ENCODE measurements at places on chromosomes 1 and 21.

GRCh38 chr1:29417971-29418370, 181.6 kb downstream of the PTPRU start:
- DNase-seq, result no peak

DNA sequence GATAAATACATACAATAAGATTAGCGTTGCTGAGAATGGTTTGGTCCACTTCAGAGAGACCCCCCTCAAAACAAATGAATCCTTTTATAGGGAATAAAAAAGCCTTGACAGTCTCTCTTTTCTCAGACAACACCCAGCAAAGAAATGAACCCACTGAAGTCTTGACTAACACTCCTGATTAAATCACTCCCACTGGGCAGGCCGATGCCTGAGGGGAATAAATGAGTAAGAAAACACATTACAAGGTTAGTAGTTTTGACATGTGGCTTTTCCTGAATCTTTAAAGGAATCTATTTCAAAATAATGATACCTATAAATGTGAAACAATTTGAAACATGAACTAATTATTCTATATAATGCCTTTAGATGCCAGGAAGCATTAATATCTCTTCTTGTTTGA, 146.9 kb upstream of the POGK start:
- DNase-seq, result no peak

DNA sequence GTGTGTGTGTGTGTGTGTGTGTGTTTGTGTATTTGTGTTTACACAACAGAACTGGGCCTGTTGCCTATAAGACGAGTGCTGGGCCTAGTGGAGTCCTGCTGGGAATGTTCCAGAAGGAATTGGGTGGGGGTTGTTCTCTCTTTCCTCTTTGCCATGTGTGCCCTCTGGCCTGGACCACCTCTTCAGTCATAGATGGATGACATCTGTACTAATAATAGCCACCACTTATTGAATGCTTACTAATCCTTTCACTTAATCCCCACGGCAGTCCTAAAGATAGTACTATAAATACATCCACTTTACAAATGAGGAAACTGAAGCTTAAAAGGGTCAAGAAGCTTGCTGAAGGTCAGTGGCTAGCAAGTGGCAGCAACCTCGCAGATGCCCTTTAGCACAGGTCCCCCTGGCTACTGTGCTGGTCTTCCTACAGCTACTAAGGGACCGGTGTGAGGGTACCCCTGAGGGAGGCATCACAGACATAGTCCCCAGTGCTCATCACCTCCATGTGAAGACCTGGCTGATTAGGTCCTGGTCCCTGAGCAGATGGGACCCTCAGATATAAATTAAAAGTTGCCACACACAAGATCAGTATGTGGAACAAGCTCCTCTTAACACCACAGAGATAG, 55.2 kb upstream of the KIF1B start:
- DNase-seq, result no peak

DNA sequence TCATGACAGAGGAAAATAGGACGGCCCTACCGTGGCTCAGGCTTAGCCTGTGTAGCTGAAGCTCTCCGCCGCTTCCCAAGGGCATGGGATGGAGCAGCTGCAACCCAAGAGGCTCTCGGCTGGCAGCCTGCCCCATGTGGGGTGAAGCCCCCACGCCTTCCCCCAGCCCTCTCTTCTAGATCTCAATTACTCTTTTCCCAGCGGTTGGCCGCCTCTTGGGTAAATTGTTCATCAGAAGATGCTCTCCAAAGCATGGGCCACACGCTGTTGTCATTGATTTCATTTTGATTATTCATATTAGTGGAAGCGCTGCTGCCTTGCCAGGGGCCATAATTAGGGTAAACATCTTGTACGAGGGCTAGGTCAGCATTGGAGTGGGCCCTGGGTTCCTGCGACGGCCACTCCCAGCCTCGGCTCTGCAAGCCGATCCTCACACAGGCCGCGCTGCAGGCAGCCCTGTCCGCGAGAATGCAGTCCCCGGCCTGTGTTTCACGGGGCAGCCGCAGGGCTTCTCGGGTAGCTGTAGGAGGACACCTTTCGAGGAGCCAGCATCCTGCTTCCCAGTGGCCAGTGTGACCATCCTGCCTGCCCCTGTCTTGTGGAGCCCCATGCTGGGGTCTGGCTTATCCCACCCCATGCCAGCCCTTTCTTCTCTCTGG, 114.4 kb upstream of the VAMP3 start:
- DNase-seq, result no peak

DNA sequence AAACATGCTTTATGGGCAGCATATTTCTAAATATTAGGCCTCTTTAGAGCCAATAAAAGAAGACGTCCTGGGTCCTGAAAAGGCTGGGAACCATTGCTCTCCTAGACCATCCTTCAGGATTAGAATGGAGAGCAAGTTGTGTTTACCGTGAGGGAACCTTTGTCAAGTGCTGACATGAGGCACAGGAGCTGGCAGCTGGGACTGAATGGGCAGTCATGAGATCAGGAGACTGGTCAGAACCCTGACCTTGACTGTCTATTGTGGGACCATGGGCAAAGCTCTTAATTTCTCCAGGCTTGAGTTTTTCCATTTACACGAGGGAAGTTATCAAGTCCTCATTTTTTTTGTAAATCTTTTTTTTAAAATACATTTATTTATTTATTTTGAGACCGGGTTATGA, 5.2 kb downstream of the PFKFB2 start:
- DNase-seq, result no peak

Data from activated CD4-positive, alpha-beta T cell treated with anti-CD3 and anti-CD28 coated beads, Interleukin-2, amount 50 U/mL, for 24 hours (primary cell).